SK-MEL-5 (cell line): ENCODE measurements at places on chromosomes 3 and 15. TPM values are rescaled to one million over a fixed set of nuclear protein-coding genes. Genes with fewer than 3 reads are reported as not detected.

Gene SLC2A2
- not detected in 2 replicates for total RNA-seq

Gene NR2E3
- not detected in 2 replicates for total RNA-seq

Gene CHSY1
- 22.4 and 23.0 TPM in 2 replicates for total RNA-seq

Gene GOLGA8S
- not detected in 2 replicates for total RNA-seq

- peak; percentile 13 for DNase-seq
Observed at GRCh38 chr3:187968883-187969580, 184.9 kb upstream of the LPP start.

DNA sequence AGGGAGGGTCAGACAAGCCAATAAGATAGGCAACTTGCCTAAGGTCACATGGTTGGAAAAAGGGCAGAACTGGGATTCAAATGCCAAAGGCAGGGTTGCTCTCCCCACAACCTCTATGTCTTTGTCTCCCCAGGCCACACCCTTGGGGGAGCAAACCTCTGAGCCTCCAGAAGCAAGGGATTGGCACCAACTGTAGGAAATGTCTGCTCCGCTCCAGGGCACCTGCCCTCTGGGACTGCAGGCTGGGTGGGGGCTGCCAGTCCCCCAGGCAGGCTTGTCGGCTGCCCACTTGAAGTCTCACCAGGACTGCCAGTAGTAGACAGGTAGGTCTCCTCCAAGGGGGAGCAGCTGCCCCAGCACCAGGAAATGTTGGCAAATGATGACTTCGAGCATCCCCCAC, 2.0 kb downstream of the FAM3D start:
- DNase-seq: no peak

DNA sequence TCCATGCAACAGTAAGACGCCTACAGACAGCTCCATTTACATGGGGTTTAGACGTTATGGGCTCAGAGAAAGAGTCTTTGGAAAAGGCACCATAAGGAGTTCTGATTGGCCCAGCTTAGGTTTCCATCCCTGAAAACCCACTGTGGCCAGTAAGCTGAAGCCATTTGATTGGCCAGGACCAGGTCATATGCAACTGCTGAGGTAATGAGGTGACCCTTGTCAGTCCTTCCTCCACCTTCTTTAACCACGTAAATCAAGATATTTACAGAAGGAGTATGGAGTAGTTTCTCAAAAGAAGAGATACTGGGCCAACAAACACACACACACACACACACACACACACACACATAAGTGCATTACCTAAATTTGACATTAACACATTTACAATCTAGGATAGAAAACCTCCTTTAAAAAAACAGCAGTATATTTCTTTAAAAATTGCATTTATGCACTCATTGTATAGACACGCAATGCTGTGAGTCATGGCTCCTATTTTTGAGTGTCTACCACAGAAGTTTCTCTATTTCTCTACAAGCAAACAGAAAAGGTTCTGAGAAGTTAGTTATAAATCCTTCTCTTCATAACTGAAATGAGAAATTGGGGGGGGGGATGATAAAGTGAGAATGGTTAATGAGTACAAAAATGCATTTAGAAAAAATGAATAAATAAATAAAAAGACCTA, 16.3 kb upstream of the MB21D2 start:
- DNase-seq: no peak

DNA sequence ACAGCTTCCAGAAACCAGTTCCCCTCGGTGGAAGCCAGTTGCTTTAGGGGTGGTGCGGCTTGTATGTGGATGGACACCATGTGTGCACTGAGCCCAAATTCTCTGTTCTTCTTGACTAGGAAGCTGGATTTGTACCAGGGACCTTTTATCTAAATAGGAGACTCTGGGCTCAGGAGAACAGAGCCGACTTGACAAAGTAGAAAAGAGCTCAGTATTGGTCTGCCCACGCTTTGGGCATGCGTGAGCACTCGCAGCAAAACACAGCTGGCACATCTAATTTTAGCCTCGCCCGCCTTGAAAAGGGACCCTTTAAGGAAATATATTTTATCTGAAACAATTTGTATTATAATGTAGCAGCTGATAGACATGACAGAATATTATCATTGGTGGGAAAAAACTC, 1.1 kb upstream of the RBMS3 start:
- no peak for DNase-seq

GRCh38 chr15:41115652-41116115, 396 bp downstream of the INO80 start:
- peak; percentile 52 for DNase-seq

- DNase-seq: no peak
Observed at GRCh38 chr3:31946484-31947081, 34.5 kb downstream of the OSBPL10 start.

DNA sequence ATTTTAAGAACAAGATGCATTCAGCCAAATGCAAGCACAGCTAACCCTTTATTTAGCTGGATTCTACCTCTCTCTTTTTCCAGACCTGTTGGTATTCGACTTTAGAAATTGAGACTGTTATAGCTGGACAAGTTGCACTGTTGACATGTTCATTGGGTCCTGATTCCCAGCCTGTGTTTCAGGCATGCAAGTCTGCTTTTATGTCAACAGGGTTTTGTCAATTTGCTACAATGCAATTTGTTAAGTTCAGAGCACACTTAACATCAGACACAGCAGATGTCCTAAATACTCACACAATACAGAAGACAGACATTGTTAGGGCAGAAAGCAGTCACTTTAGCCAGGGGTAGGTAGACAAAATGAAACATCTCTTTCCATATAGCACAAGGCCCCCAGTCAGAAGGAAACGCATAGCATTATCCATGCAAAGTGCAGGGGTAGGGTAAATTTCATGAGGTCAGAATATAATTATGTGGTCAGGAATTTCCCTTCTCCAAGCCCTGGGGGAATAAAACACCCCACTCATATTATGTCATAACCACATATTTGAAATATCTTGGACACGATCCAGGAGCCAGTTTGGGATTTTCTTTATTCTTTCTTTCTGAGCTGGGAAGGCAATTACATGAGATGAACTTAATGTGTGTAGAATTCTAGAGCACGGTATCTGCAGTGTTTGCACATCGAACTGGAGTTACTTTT, 504.1 kb downstream of the NTRK3 start:
- DNase-seq: peak; percentile 63

DNA sequence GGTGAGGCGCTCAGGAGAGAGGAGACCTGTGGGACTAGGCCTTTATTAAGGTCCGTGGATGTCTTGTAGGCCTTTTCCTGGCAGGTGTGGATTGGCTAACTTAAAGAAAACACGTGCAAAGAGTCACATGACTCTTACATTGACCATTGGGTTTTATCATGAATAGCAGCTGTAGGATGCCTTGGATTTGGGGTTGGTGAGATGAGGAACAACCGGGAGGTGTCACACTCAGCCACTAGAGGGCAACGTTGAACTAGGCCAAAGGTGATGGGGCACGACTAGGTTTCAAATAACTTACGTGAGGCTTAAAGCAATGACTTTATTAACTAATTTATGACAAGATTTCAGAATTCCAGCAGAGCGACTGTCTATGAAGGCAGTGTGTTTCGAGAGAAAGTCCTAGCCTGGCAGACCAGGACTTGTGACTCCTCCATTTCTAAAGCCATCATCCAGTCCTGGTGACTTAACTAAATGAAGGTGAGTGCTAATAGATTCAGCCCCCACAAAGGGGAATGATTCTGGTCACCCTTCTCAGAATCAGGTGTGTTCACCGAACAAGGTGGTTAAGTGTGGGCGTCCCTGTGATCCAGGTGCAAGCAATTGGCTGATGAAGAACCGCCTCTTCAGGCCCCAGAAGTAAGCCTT, 345.6 kb downstream of the MCTP2 start:
- peak; percentile 66 for DNase-seq

DNA sequence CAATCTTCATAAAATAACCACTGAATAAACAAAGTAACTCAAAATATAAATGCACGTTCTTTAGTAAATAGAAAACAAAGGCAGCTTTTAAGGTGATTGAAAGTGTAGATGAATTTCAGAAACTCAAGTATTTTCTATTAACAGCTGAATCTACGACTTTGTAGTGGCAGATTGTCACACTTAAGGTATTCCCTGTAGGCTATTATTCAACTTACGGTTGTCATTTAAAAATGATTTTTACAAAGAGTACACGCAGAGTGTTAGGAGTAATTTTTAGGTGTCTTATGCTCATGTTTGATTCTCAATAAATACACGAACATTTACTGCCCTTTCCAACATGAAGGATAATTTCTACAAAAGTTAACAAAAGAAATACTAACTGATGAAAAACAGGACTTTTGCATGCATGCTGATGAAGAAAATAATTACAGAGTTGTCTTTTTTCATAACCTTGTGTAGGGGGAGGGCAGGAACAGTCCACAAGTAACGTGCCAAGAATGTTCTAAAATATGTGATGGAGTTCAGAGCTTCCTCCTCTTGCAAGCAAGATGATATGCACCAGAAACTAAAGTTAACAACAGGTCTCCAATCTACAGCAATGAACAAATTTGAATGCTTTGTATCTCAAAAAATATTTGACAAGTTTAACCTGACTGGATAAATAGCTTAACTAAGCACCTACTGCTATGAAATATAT, 16.7 kb downstream of the DCBLD2 start:
- no peak for DNase-seq

GRCh38 chr3:15845475-15845874, 47.7 kb upstream of the ANKRD28 start:
- DNase-seq: no peak

DNA sequence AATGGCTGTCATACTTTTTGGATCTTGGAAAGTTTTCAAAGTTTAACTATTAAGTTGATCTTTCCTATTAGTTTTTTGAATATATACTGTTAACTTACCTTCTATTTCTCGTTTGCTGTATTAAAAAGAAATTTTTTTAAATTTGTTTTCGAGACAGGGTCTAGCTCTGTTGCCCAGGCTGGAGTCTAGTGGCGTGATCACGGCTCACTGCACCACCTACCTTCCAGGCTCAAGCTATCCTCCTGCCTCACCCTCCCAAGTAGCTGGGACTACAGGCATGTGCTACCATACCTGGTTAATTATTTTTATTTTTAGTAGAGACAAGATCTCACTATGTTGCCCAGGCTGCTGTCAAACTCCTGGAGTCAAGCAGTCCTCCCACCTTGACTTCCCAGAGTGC, 4.6 kb downstream of the KNL1 start:
- DNase-seq: no peak

- no peak for DNase-seq
Observed at GRCh38 chr3:127991681-127992080, 60.6 kb upstream of the SEC61A1 start.

DNA sequence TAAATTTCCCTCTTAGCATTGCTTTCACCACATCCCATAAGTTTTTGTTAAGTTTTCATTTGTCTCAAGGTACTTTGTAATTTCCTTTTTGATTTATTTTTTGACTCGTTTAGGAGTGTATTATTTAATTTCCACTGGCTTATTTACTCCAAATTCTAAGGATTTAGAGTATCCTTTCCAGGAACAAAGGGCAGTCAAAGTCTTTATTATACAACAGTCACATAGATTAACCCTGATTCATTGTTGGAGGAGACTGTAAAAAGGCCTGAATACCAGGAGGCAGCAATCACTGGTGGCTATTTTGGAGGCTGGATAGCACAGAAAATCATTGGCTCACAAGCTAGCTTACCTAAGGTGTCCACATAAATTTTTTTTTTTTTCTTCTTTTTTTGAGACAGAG, 39.9 kb downstream of the OIP5 start:
- DNase-seq: no peak

DNA sequence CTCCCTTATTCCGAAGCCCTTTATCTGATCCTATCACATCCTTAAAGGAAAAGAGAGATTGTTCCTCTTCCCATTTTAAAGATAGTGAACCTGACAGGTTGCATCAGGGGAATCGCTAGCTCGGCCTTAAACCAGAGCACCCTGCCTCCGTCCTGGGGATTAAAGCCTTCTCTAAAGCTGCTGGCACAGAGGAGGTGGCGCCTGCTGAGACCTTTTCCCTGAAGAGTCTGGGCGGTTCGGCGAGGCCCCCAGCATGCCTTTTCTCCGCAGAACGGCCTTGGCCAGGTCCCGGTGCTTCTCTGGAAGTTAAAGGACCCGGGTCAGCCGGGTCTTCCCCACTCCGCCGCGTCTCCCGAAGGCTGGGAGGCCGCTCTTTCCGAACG, 593 bp downstream of the FAM219B start:
- DNase-seq: peak; percentile 26

DNA sequence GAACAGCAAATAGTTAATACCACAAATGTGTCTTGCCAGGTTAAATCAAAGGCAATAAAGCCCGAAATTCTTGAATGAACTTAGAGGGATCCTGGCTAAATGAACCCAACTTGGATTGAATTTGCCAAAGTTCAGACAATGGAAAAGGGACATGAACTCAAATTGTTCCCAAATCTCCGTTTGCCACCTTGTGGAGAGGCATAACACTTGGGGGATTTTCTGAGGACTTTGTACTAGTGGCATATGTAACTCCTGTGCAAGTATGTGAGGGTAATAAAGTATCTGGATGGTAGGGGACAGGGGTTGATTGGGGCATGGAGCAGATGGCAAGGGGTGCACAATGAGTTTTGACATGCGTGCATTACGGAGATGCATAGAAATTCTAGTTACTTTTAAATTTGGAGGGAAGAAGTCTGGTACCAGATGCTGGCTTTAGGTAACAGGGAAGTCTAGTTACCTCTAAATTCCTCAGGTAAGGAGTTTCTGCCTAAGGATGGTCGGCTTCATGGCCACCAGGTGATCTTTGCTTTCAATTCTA, 1.2 kb upstream of the TCAIM start:
- no peak for DNase-seq

DNA sequence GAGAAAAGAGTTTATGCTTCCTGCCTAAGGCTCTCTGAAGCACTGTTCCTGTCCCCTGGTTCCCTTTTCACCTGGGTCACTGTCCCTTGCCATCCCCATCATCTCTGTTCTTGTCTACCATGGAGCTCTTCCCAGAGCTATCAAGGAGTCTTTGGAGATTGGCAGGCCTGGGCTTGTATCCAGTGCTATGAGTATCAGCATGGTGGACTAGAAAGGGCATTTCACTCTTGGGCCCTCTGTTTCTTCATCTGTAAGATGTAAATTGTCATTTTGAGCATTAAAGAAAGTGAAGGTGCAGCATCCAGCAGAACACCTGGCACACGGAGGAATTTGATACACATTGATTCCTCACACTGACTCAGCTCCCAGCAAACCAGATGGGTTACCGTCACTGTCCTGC, 388.2 kb downstream of the CACNA2D3 start:
- no peak for DNase-seq

GRCh38 chr3:25033407-25034029, 394.5 kb upstream of the RARB start:
- peak; percentile 85 for DNase-seq
